Suppressor macrophage (primary cell): ENCODE measurements at places on chromosomes 3 and 15.

GRCh38 chr3:146783446-146783845 is 178.3 kb upstream of the PLSCR5 start:
- DNase-seq, result no peak

GRCh38 chr15:81491414-81492096 is 117.5 kb upstream of the TMC3 start:
- no peak for DNase-seq

GRCh38 chr3:69737392-69737791 is 1.9 kb upstream of the MITF start:
- no peak for DNase-seq

DNA sequence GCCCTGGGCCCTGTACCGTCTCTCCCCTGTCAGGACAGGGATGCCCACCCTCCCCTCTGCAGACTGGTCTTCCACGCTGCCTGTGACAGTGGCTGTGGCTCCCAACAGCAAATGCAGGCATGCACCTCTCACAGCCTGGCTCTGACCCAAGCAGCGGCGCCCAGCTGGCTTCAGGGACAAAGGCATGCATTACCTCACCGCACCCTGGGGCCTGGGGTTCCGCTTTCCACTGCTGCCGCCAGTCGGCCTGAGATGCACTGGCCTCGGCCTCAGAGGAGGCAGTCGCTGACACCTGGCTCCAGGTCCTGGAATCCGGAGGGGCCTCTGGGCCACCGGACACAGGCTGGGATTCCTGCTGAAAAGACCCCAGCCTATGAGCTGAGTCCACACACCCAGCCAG is 70.3 kb downstream of the SCN5A start:
- no peak for DNase-seq

DNA sequence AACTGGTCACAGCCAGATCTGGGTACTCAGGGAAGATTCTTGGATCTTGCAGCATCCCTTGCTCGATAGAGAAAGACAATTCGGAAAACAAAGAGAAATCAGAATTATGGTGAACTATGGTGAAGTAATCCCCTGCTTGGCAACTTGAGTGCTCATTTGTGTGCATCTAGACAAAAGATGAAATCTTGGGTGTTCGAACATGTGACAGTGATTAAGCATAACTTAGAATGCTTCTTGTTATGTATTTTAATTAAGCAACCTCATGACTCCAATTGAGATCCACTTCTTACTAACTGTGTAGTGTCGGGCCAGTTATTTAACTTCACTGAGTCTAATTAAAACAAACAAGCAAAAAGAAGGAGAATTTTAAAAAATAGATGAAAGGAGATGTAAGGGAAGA is 56.5 kb downstream of the ZNF385D start:
- no peak for DNase-seq

DNA sequence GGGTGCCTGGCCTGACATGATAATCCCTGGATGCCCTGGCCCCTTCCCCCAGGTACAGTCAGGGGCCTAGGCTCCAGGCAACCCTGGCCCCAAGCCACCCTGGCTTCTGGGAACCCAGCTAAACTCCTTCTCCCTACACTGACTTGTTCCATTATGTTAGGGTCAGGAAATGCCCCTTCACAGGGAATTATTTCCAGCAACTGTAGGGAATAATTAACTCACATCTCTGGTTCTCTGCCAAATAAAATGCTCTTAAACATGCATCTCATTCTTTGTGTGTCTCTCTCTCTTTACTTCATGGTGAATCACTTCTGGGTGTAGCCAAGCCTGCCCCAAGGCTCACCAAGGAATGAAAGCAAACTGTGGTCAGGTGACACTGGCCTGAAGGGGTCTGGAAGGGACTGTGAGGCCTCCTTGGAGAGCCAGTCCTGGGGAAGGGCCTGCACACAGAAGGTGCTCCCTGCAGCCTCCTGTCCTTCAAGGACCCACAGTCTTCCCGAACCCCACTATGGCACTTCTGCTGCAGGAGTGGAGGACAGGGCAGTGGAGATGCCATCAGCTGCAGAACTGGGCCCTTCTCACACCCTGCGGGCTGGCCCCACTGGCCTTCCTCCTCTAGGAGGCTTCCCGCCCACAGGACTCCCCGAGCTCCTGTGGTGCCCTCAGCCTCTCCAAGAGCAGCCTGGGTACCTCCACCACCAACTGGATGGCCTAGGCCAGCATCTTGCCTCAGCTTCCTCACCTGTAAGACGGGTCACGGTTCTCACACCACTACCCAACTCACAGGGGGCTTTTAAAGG is 17.6 kb downstream of the TKT start:
- DNase-seq, result no peak

DNA sequence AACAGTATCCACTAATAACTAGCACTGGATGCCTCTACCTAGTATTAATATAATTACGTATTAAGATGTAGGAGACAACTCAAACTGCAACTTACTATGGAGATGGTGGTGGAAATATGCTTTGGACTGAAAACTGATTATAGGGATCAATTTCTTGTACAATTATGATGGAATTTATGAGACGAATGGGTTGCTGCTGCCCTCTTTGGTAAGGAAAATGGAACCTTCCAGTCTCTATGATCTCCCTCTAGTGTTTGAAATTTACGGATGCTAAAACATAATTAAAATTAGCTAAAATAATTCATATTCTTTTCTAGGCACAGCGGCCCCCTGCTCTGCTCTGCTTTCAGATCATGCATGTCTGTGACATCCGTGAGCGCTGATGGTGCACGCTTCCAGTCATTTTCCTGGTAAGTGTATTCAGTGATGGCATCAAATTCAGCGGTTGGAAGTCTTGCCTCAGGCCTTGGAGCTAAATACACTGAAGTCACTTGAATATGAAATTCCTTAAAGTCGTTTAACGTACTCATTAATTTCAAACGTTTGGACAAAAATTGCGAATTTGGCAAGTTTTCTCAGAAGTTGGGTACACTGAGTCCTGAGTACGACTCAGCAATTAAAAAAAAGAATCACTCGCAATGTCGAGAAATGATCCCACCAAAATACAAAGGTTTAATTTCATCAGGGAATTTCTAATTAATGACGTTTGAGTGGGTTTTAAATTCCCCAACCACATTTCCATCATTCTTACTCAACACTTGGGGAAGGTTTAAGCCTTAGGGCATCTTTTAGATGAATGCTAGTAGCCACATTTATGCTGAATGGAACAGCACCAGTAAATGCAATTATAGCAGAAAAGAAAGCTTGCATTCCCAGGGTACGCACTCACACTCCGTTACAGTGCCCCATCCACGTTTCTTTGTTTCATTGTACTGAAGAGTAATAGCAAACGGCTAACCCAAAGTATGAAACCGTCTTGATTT is 132.6 kb downstream of the NR2F2 start:
- DNase-seq, result no peak

DNA sequence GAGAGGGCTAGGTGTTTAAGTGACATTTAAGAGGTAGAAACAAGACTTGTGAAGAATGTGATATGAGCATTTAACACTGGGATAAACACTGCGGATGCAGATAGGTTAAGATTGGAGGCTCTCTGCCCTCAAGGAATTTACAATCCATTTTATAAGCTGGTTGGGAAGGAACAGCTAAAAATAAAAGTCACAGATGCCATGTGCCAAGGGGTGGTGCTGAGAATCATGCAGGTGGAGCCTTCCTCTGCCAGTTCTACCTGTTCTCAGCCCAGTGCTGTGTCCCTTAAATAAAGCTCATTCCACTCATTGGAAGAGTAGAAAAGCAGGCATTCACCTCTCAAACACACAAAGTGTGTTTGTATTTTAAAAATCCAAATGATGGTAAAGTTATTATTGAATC is 261.9 kb downstream of the THRB start:
- DNase-seq, result no peak

DNA sequence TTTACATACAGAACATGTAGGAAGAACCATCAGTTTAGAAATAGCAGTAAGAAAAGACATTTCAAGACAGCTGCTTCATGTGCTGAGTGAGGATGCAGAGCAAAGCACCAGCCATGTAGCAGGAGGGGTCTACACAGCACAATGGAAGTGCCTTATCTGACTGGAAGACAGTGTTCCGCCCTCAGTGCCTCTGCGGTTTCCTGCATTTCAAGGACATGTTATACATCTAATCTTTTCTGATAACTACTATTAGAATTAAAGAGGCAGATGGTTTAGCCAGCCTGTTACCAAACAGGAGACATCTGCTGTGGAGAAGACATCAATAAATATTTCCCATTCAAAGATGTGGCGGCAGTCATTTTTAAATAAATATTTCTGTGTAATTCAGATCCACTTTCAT is 10.6 kb downstream of the LSG1 start:
- no peak for DNase-seq

DNA sequence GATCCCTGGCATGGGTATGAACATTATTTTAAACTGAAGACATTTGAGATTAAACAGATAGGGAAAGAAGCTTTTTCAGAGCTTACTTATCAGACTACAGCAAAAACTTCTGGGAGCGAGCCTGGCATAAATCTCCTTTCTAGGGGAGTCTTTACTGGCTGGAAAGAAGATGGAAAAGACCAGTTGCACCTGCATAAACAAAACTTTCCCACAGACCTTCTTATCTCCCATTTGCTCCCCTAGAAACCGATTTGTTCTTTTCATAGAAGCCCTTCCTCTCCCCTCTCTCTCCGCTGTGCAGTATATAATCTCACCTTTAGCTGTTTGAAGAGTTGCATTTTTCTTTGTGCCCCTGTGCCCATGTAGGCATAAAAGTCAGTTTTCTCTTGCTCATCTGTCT is 93.2 kb downstream of the CHRNA7 start:
- no peak for DNase-seq

GRCh38 chr3:33093847-33094246 is 3.1 kb downstream of the GLB1 start:
- DNase-seq, result no peak

- DNase-seq, result no peak
Measured at GRCh38 chr3:73215901-73216300, 154.4 kb downstream of the EBLN2 start.

- DNase-seq, result no peak
Measured at GRCh38 chr3:182412066-182412465, 381.2 kb upstream of the ATP11B start.

- DNase-seq, result no peak
Measured at GRCh38 chr3:174247687-174248152, 611.4 kb upstream of the NAALADL2 start.

- no peak for DNase-seq
Measured at GRCh38 chr3:2851835-2852234, 258.3 kb downstream of the IL5RA start.

GRCh38 chr3:189424922-189425321 is 206.3 kb upstream of the TP63 start:
- DNase-seq, result no peak

DNA sequence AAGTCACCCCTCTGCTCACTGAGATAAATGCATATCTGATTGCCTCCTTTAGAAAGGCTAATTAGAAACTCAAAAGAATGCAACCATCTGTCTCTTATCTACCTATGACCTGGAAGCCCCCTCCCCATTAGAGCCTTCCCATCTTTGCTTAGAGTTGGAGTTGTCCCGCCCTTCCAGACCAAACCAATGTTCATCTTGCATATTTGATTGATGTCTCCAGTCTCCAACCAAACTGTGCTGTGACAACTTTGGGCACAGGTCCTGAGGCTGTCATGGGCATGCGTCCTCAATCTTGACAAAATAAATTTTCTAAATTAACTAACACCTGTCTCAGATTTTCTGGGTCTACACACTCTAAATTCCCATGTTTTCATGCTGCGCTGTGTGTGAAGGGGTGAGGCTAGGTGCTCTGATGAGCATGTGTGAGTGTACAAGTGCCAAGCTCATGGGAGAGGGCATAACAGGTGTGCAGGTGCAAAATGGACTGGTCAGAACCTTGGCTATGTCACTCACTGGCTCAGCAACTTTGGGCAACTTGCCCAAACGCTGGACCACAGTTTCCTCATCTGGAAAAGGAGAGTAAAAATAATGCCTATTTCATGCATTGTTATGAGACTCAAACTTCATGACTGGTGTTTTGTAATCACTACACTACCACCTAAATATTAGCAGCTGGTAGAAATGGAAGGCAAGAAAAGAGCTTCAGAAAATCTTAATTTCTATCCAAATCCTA is 7.2 kb downstream of the DAPK2 start:
- DNase-seq, result peak; percentile 20

DNA sequence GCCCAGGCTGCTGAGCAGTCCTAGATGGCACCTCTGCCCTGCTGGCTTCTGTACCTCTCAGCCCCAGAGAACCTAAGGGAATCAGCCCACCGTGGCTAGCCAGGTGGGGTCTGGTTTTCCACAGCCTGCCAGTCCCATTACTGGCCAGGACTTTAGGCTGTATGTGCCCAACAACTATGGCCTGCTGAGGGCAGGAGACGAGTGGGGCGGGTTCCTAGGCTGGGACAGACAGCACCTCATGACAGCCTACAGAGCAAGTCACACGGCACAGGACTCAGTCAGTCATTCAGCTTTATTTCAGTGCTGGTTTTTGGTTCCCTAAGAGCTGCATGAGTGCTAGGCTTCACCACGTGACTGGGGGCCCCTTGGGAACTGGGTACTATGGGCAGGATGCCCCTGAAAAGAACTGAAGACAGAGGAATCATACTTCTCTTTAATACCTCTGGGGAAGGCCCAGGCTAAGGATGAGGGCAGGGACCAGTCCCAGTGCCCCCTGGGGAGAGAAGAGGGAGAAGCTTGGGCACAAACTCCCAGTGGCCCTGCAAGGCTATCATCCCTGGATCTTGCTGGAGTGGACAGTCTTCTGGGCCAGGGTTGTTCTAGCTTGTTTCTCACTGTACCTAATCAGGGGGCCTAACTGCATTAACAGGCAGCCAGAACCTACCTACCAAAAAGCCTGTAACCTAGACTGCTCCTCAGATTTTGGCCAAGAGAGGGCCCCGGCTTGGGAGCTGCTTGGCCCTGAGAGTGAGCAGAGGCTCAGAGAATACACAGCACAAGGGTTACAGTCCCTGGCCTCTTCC is 14.8 kb downstream of the CLK3 start:
- peak; percentile 14 for DNase-seq

DNA sequence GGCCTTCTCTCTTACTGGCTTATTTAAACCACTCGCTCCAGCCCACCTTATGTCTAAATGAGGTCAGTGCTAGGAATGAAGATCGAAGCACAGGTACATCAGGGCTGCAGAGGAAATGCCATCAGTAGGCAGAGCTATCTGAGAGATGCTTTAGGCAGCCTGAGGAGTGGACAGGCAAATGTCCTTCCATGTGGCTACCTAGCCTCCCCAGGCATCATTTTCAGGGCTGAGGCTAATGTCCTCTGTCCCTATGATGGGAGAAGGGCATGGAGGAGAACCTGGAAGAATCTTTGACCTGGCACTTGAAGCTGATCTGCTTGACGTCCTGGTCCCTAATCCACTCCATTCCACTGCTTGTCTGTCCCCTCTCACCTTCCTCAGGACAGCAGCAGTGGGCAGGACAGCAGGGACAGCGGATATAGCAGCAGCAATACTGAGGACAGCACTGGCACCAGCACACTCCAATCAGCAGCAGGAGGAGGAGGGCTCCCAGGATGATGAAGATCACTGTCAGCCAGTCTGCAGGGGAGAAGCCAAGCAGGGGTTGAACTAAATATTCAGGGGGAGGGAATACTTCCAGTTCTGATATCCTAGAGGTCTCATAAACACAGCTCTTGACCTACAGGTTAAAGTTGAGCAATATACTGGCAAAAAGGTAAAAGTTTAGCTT is 21.0 kb downstream of the ILDR1 start:
- DNase-seq, result peak; percentile 10

GRCh38 chr15:36682101-36682500 is 102.7 kb downstream of the CDIN1 start:
- no peak for DNase-seq

GRCh38 chr3:4078903-4079302 is 224.3 kb upstream of the SETMAR start:
- DNase-seq, result peak; percentile 5
